ENCODE measurements at places on chromosomes 2 and 18. TPM values are rescaled to one million over a fixed set of nuclear protein-coding genes. Genes with fewer than 3 reads are reported as not detected.

The SGPP2 gene
- not detected for total RNA-seq

The UGT1A5 gene
- not detected for total RNA-seq

The KRTCAP3 gene
- not detected for total RNA-seq

The C2orf66 gene
- total RNA-seq = 0.09 TPM

The BCL11A gene
- 1.4 TPM for total RNA-seq

The NEU4 gene
- total RNA-seq = not detected

The FIGN gene
- total RNA-seq = not detected

The TEKT4 gene
- total RNA-seq = not detected

The SFTPB gene
- total RNA-seq = not detected

The FAP gene
- total RNA-seq = 0.09 TPM

The RPL31 gene
- 1,383 TPM for total RNA-seq

The WNT6 gene
- not detected for total RNA-seq

The COL6A3 gene
- 35.2 TPM for total RNA-seq

The HTRA2 gene
- 48.9 TPM for total RNA-seq

The ELOA2 gene
- total RNA-seq = not detected

The SLC11A1 gene
- total RNA-seq = 0.09 TPM

The BMP10 gene
- not detected for total RNA-seq

The ZNF514 gene
- 14.6 TPM for total RNA-seq

The ANKRD29 gene
- total RNA-seq = 6.2 TPM

The CD207 gene
- total RNA-seq = 0.11 TPM

The MEP1B gene
- total RNA-seq = 0.09 TPM

The NYAP2 gene
- not detected for total RNA-seq

The AQP4 gene
- total RNA-seq = not detected

The CTNNA2 gene
- total RNA-seq = not detected

The FLACC1 gene
- total RNA-seq = 0.87 TPM

The EGR4 gene
- under 0.01 TPM for total RNA-seq

The ITGAV gene
- 178 TPM for total RNA-seq

The SPEG gene
- total RNA-seq = not detected

The CIB4 gene
- total RNA-seq = not detected

The NOSTRIN gene
- total RNA-seq = 0.22 TPM

The KDM3A gene
- 43.5 TPM for total RNA-seq

The CHAC2 gene
- total RNA-seq = 4.6 TPM

The UGT1A8 gene
- total RNA-seq = not detected

The AQP12B gene
- not detected for total RNA-seq

The MAP3K19 gene
- total RNA-seq = not detected

The WNT10A gene
- total RNA-seq = not detected

The GALNT13 gene
- total RNA-seq = under 0.01 TPM

The ABCB11 gene
- total RNA-seq = not detected

The CHRNA1 gene
- total RNA-seq = 0.76 TPM

The DLGAP1 gene
- 0.09 TPM for total RNA-seq

The CDCA7 gene
- 2.0 TPM for total RNA-seq

The EPB41L3 gene
- 49.1 TPM for total RNA-seq

The IRS1 gene
- total RNA-seq = 0.11 TPM

The GDF7 gene
- 2.7 TPM for total RNA-seq

The ATG16L1 gene
- 33.3 TPM for total RNA-seq

The PRR30 gene
- total RNA-seq = not detected

The CROCC2 gene
- total RNA-seq = not detected

The PAX3 gene
- 0.33 TPM for total RNA-seq

The KIAA2012 gene
- total RNA-seq = not detected
